ENCODE measurements at places on chromosomes 2 and 18. TPM values are rescaled to one million over a fixed set of nuclear protein-coding genes. Genes with fewer than 3 reads are reported as not detected.

Gene ASAP2
- total RNA-seq = 29.8 TPM

Gene ST8SIA5
- total RNA-seq = under 0.01 TPM

Gene DLX2
- not detected for total RNA-seq

Gene CEP192
- total RNA-seq = 21.1 TPM

Gene THSD7B
- not detected for total RNA-seq

Gene MYO5B
- total RNA-seq = 0.51 TPM

Gene ZBTB7C
- total RNA-seq = under 0.01 TPM

Gene SEPTIN10
- total RNA-seq = 107 TPM

Gene TMEM247
- total RNA-seq = not detected

Gene RAB6C
- total RNA-seq = not detected

Gene TRIM43
- total RNA-seq = not detected

Gene SERPINB3
- total RNA-seq = not detected

Gene GDF7
- total RNA-seq = 17.2 TPM

Gene MAL
- not detected for total RNA-seq

Gene KCNG3
- total RNA-seq = not detected

Gene MRO
- total RNA-seq = not detected

Gene ANKRD30B
- total RNA-seq = not detected

Gene UGT1A3
- total RNA-seq = not detected

Gene TUBB8B
- total RNA-seq = not detected

Gene GALNT3
- total RNA-seq = under 0.01 TPM
